BJ (cell line): ENCODE measurements at places on chromosomes 16 and 17. TPM values are rescaled to one million over a fixed set of nuclear protein-coding genes. Genes with fewer than 3 reads are reported as not detected.

DNA sequence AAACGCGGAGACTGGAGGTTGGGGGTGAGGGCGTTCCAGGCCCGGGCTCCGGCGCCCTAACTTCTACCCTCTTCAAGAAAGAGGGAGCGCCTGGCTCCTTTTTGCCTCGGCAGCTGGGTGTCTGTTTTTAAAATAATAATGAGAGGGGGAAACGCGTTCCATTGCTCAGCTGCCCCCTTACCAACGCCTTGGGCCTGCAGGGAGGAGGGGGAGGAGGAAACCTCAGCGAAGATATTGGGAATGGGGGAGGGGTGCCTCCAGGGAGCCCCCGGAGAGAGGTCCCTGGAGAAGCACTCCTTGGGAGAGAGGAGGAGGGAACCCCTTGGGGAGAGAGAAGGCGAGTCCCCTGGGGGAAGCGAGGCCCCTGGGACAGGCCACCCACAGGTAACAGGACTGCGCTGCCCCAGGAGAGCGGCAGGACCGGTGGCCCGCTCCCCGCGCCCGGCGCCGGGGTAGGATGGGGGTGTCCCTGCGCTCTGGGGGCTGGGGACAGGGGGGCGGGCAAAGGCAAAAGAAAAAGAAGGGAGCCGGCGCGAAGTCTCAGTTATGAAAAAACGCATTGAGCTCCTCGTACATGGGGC lies 2.7 kb downstream of the NEUROD2 start:
- no peak for DNase-seq

GRCh38 chr16:12758670-12759558 lies 44.8 kb downstream of the CPPED1 start:
- DNase-seq = no peak

DNA sequence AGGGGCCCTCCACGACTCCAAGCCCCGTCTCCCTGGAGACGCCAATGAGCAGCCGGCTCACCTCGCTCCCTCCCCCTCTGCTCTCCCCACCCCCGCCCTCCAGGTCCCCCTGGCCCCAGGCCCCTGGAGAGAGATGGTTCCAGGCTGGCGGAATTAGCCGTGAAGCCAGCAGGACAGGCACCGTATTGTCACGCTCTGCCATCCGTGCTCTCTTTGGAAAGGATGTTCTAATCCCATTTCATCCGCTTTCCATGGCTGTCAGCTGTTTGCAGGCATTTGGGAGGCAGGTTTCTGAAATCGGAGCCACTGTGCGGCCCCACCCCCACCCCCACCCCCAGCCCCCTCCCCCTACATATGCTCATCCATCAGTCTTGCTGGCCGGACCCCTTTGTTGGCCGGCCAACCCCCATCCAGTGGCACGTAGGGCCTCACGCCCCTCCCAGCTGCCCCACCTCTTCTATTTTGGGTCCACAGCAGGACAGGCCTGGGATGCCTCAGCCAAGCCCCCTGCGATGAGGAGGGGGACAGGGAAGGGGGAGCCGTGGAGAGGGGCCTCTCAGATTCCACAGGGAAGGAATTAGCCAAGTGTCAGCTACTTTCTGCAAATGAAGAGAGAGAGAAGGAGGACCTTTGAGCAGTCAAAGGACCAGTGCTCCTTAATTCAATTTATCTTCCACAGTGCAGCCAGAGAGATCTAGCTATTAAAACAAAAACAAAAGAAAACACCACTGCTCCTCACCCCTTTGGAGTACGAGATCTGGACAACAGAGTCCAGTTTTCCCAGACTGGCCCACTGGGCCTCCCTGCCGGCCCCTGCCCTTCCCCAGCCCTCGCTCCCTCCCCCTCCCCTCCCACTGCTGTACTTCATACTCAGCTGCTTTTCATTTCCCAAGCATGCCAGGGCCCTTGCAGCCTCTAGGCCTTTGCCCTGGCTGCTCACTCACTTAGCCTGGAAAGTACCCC lies 30.7 kb downstream of the SDK2 start:
- no peak for DNase-seq

GRCh38 chr17:42720996-42721583 lies 23.8 kb downstream of the EZH1 start:
- no peak for DNase-seq

Gene TNFRSF17
- polyA plus RNA-seq = not detected in 2 replicates
